ENCODE measurements at places on chromosomes 3 and 15.
A peak's percentile ranks its signal among the peaks of the same experiment; 100 is the strongest.

GRCh38 chr3:116667791-116668190 lies 41.8 kb upstream of the TUSC7 start:
- DNase-seq, result no peak

DNA sequence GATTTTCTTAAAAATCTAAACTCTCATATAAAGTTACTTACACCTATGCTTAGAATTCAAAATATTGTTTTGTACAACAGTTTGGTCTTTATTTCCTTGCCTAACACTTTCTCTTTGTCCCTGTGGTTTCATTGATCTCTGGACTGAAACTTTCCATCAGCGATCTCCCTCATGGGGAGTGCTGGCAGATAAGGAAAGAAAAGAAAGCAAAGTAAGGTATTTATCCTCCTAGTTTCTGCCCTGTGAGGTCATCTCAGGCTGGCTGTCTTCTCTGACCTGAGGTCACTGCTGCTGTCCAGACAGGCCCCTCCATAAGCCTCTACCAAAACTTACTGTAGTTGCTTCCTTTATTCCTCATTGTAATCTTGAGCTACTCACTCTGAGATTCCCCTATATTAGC lies 57.9 kb upstream of the EPHA6 start:
- DNase-seq, result no peak

DNA sequence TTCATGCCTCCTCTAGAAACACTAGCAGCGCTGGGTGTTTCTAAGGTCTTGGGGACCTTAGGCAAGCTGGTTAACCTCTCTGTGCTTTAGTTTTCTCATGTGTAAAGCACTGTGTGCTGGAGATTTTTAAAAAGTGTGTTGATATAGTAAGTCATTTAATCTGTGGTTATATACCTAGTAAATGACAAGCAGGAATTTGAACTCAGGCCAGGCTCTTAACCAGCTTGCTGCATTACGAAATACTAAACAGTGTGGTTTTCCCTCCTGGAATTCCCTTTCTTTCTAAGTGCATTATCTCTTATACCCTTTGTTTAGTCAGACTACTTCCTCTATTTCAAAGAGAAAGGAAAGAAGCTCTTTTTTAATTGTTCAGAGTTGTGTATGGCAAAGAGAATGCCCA lies 26.5 kb downstream of the NEO1 start:
- DNase-seq, result peak; percentile 65

DNA sequence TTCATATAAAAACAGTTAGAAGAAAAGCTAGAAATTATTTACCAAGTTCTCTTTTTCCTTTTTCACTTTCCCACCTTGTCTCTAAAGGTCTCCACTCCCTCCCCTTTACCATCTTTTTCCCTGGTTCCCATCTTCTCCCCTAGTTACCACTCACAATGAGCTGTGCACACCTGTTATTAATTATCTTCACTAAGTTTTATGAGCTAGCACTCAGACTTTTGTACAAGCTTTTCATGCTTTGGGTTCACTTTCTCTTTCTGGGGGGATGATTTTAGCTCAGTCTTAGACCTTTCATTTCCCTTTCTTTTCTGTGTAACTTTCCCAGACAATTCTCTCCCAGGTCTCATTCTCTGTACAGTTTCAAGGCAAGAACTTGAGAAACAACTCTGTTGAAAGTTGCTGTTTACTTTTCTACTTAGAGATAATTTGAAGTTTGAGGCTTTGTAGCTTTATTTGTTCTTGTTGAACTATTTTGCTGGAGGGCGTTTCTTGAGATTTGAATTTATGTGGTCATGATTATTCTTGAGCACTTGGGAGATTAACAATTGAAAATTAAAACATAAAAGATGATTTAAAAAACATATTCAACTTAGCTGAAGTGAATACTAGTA lies 24.0 kb upstream of the AADAC start:
- peak; percentile 15 for DNase-seq

- no peak for DNase-seq
These were observed 44.4 kb downstream of the ITGA11 start for GRCh38 chr15:68387381-68388143.
